PC-3 (cell line): ENCODE measurements at places on chromosomes 7 and 10. TPM values are rescaled to one million over a fixed set of nuclear protein-coding genes. Genes with fewer than 3 reads are reported as not detected.

The MEOX2 gene
- not detected in 2 replicates for total RNA-seq

The PMPCB gene
- 49.6 and 64.4 TPM in 2 replicates for total RNA-seq

The PNLIPRP2 gene
- total RNA-seq: not detected in 2 replicates

The LBX1 gene
- not detected in 2 replicates for total RNA-seq

The C10orf53 gene
- total RNA-seq: not detected in 2 replicates

The ELMO1 gene
- total RNA-seq: not detected in 2 replicates

The RTKN2 gene
- total RNA-seq: 24.8 and 26.6 TPM in 2 replicates

The ADAP1 gene
- total RNA-seq: 31.2 and 36.4 TPM in 2 replicates

The HOXA11 gene
- total RNA-seq: 26.6 and 31.4 TPM in 2 replicates

The IFIT1 gene
- 14.1 and 19.6 TPM in 2 replicates for total RNA-seq

The MMP21 gene
- total RNA-seq: not detected in 2 replicates

The GTF2IRD1 gene
- total RNA-seq: 14.9 and 21.9 TPM in 2 replicates
